ENCODE measurements at places on chromosomes 6 and 20.
A peak's percentile ranks its signal among the peaks of the same experiment; 100 is the strongest.

GRCh38 chr20:15596220-15596890, 976.9 kb downstream of the KIF16B start:
- no peak for DNase-seq

GRCh38 chr20:11219192-11219591, 545.4 kb upstream of the JAG1 start:
- DNase-seq, result no peak

GRCh38 chr6:135419162-135419561, 78.4 kb downstream of the AHI1 start:
- peak; percentile 45 for DNase-seq

DNA sequence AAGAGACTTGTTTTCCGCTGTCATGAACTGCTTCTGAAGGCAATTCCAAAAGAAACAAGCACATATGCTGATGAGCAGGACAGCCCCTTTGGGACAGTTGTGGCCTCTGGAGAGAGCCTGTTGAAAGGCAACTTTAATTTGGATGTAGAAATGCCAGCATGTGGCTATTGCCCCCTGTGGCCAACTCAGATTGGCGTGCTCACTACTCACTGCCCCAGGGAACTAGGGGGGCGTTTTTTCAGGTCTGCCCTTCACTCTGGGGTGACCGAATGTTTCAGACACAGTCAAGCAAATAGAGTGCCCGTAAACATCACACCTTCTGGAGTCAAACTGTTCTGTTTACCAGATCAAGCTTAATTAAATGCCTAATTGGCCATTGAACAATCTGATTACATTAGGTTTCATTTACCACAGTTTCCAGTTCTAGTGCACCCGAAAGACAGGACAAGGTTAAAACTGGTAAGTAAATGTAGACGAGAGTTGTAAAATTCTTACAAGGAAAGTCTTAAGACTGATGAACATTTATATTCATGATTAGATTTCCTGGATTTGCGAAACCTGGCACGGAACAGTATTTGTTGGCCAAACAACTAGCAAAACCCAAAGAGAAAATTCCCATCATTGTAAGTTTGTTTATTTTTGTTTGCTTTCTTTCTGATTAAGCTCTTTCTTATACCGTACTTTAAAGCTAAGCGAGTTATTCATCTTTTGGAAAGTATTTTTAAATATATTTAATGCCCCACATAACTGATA, 75.9 kb upstream of the SYNJ2 start:
- no peak for DNase-seq

- no peak for DNase-seq
Observed at GRCh38 chr6:127100510-127101140, 17.8 kb upstream of the RSPO3 start.

DNA sequence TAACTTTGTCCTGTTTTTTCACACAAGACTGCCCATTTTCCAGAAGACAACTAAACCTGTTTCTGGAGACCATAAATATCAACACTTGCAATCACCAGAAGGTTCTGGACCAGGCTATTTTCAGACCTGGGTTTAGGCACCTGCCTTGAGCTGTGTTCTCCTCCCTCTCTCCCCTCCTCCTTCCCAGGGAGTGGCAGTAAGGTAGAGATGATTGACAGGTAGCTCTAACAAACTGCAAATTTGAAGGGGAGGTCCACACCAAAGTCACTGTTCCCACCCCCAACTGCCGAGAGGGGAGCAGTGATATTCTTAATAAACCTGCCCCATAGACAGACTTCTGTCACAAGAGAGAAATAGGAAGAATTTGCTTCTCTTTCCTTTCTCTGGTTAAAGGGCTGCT, 91.2 kb upstream of the BACH2 start:
- no peak for DNase-seq
